ENCODE measurements at places on chromosomes 13 and 19.

DNA sequence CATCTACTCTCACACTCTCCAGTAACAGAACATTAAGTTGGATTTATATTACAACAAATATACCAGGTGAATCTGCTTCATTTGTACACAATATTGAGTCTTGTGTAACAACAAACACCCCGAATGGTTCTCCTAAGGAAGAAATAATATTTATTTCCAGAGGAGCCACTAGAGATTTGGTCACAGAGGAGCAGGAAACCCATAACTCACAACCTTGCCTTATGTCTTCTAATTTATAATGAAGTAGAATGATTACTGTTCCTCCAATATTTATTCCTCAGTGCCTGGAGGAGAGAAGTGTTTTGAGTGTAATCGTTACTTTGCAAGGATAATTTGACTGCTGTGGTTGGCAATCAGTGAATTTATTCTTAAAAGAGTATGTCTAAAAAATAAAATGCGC, 1243.7 kb upstream of the PCDH20 start:
- DNase-seq: no peak

DNA sequence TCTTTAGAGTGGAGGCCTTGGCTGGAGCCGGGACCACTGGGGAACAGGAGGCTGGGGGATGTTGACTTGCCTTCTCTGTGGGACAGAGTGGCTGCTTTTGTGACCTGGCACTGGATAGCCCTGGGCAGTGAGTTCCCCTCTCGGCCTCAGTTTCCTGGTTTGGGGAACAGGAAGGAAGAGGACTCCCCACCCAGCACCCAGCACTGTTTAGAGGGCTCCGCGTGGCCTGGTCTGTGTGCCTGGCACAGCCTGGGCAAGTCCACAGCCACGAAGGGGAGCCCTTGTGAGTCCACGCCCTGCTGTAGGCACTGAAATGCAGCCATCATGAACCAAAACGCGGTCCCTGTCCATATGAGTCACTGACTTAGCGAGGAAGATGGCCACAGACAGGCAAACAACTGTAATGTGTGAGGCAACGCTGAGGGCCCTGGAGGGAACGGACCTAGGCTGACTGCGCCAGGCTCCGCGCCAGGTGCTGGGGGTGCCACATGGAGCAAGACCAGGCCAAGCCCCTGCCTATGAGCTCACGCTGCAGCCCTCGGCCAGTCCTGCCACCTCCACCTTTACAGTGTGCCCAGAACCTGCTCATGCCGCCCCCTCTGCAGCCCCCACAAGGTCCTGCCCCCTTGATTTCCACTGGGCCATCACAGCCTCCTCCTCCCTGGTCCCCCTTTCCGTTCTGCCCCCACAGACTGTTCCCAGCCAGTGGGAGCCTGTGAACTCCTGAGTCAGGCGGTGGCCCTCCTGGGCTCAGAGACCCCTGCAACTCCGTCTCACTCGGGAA, 35.5 kb downstream of the PAK4 start:
- DNase-seq: no peak

DNA sequence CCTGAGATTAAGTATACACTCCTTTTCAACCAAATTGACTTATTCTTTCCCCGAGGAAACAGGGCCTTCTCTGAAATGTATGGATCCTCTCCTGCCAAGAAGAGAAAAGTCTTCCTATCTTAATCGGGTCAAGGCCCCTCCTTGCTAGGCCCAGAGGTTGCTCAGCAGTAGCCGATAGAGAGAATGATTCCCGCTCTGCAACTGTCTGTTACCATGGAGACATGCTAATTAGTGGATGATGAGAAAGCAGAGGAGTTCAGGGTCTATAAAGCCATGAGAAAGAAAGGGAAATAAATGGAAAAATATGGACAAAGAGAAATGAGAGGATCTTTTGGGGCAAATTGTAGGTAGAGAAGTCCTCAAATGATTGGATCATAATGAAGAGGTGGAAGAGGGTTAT, 103.5 kb downstream of the POU4F1 start:
- DNase-seq: no peak

DNA sequence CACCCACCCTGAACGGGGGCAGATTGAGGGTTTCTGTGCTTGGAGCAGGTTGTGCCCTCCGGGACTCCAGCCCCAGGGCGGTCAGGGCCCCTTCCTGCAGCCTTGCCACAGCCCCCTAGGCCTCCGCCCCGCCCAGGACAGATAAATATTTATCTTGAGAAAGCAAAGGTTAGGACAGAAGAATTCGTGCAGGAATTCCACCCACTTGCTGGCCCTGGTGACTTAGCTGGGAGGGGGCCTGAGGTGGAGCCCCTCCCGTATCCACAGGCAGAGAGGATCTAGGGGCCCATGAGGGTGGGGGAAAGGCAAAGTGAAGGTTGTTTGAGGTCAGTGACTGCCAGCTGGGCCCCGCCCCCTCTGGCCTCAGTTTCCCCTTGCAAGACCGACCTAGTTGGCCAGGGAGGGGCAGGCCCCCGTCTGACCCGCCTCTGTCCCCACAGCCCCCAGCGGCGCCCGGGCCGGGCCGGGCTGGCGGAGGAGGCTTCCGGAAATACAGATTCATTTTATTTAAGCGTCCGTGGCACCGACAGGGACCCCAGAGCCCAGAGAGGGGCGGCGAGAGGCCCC, 5.2 kb downstream of the MIDN start:
- DNase-seq: no peak

- DNase-seq: no peak
These were observed 62.9 kb downstream of the TRPC4 start for GRCh38 chr13:37806666-37807065.

DNA sequence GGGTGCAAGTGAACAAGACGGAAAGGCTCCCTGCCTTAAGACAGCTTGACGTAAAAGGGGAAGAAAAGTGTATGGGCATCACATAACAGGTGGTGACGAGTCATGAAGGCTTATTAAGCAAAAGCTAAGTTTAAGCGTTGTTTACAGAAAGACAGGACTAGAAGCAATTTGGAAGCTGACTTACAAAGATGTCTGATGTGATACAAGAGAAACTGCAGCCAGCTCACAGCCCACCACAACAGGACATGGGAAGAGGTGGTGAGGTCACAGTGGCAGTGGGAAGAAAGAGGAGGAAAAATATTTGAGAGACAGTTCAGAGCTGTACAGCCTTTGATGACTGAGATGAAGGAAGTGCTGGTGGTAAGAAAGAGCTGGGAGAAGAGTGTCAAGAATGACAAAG, 181.6 kb downstream of the KLF12 start:
- DNase-seq: no peak

- no peak for DNase-seq
These were observed 12.3 kb downstream of the KCNN4 start for GRCh38 chr19:43768273-43769050.

DNA sequence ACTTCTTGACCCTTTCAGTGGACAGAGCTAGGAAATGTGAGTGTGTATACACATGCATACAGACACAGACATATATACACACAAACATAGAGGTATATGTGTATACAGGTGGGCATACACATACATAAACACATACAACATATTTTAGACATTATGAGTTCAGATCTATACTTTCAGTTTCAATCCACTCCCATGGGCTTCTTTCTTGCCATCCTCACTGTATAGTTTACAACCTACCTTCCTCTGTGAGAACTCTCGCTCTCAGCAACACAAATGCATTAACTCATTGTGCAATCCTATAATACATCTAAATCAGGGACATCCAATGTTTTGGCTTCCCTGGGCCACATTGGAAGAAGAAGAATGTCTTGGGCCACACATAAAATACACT, 21.2 kb upstream of the SCEL start:
- DNase-seq: no peak

GRCh38 chr13:37701306-37701705, 102.7 kb upstream of the POSTN start:
- no peak for DNase-seq

DNA sequence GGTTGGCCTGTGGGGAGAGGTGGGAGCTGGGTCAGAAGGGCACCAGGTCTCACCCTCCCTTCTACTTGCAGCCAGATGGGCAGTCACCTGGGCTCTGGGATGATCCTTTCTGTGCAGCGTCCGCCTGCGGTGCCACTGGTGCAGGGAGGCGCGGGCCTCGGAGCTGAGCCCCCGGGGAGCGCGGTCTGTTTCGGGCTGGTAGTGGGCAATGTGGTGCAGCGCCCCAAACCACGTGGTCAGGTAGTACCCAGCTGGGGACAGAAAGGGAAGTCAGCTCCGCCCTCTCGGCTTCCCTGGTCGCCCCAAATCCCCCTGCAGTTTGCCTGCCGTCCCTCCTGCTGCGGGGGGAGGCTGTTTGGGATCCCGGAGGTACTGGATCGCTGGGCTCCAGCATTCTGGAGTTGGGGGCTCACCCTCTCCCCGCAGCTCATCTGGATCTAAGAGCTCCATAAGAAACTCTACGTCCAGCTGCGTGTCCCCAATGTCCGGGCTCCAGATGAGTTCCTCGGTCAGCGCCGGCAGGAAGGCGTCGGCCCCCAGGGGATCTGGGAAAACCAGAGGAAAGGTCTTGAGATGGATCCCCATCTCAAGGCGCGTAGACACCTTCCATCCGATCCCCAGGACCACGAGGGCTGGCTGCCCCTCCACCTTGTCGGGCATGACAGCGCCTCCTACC, 8.8 kb downstream of the RINL start:
- DNase-seq: no peak

DNA sequence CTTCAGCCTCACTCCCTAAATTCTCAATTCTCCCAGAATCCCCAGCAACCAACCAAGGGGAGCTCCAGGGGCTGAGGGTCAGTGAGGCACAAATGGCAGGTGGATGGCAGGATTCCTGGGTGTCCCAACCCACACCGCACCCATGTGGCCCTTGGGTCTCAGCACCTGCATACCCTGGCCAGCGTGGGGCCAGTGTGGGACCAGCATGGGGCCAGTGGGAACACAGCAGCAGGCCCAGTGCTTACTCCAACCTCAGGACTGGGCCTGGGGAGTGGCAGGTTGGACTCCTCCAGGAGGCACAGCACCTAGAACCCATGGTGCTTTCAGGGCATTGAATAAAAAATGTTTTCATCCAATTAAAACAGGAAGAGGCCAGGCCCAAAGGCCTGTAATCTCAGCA, 202.0 kb downstream of the TSHZ3 start:
- DNase-seq: no peak

DNA sequence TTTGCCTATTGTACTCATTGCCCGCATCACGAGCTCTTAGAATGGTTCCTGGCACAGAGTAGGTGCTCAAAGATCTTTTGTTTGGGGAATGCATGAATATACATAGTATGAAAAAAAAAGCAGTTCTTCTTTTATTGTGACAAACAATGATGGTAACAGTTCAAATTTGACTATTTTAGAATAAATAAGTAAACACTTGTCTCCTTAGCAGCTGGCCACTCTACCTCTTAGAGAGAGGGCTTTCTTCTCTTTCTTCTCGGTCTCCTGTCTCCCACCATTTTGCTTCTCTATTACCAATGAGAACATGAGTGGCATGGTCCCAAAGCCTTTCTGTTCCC, 639 bp upstream of the SLAIN1 start:
- no peak for DNase-seq

- no peak for DNase-seq
These were observed 193.6 kb downstream of the KCNRG start for GRCh38 chr13:50208826-50209335.

- no peak for DNase-seq
These were observed 1035.1 kb upstream of the PCDH20 start for GRCh38 chr13:62450759-62451158.

DNA sequence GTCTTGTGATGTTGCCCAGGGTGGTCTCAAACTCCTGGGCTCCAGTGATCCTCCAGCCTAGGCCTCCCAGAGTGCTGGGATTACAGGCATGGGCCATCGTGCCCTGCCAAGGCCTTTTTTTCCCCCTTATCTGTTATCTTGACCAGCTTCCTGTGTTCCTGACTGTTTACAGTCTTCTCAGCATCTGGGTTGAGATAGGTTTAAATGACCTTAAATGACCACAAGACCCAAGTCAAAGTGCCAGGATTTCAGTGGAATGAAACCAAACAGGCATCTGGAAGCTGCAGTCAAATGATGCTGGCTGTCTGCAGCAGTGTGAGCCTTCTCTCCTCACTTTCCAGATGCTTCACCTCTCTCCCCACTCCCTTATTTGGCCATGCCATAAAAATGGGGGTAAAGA, 114.2 kb upstream of the CLDN10 start:
- no peak for DNase-seq

GRCh38 chr13:98508280-98508679, 68.6 kb downstream of the STK24 start:
- no peak for DNase-seq

DNA sequence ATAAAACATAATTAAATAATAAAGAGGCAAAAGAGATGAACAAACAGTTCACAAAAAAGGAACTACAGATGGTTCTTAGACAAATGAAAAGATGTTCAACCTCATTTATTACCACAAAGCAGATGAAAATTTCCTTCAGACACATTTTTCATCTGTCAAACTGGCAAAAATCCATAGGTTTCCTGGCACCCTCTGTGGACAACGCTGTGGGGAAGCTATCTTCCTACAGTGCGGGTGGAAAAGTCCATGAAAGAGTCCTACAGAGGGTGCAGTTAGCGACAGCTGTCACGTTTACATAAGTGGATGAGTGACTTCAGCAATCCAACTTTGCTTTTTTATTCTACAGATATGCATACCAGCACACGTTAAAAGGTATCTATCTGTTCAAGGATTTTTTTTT, 30.3 kb upstream of the PDCD5 start:
- no peak for DNase-seq

DNA sequence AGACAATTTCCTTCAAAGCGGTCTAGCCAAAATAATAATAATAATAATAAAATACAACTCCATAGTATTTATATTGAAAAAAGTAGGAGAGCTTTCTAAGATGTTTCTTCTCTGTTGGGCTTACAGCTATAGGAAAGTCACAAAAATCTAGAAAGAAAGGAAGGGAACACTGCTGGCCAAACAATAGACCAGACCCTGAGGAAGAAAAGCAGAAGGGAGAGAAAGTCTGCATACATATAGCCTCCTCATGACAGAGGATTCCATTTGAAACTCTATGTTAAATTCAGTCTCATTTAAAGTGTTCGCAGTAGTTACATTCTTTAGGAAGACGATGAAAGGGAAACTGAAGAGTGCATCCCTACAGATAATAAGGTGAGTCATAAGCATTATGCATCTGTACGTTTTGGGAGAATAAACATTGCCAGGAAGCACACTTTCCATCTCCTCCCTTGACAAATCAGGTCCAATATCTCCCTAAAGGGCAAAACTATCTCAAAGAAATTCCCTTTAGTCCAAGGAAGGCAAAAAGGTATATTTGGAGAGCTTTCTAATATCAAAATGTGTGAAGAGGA, 86.5 kb downstream of the PCDH9 start:
- DNase-seq: no peak

DNA sequence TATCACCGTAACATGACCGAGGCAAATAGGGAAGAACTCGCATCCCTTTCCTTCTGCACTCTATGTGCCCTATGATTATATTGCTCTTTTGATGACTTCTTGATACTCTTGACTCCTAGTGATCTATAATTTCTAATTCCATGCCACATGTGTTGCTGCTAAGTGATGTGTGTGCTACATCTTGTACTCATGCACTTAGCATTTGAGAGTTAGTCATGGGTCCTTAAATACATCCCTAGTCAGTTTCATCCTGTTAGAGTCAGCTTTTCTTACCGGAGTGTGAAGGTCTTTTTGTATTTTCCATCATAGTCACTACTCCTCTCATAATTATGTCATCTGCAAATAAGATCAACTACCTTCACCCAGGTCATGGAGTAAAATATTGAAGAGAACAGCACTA, 30.2 kb downstream of the RXFP2 start:
- no peak for DNase-seq

Data from CD4-positive, alpha-beta T cell treated with Interleukin-4 for 4 hours (primary cell).